ENCODE measurements at places on chromosomes 5 and 9.

DNA sequence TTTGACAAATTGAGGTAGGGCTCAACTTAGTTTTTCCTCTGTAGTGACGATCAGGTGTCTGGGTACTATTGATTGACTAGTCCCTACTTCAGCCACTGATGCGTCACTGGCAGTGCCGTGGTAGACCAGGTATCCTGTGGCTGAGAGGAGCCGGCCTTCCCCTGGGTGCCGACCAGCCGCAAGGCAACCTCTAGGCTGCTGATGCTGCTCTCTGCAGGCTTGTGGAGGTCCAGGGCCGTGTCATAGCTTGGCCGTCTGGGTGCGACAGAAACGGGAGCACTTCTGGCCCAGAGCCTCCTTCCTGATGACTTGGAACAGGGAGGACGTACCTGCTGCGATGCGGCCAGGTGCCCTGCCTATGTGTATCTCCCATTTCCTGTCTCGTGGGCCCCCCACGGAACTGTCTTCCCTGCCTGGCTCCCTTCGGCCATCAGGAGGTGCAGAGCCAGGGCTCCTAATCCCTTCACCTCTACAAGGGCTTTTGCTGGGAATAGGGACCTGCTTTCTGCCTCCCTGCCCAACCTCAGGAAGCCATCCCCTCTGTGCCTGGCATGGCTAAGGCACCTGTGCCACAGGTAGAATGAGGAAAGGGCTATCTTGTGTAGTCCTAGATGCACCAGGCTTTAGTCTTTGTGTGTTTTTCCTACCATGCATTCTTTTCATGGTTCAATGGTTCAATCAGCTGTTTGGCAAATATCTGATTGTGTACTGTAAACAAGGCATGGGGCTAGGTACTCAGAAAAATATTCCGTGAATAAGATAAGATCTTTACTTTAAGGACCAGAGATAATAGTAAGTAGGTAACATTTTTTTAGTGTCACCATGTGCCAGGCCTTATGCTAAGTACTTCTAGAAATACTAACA, 44.6 kb downstream of the MVB12B start:
- no peak for DNase-seq

GRCh38 chr9:33024126-33024965, 727 bp upstream of the DNAJA1 start:
- DNase-seq: no peak

DNA sequence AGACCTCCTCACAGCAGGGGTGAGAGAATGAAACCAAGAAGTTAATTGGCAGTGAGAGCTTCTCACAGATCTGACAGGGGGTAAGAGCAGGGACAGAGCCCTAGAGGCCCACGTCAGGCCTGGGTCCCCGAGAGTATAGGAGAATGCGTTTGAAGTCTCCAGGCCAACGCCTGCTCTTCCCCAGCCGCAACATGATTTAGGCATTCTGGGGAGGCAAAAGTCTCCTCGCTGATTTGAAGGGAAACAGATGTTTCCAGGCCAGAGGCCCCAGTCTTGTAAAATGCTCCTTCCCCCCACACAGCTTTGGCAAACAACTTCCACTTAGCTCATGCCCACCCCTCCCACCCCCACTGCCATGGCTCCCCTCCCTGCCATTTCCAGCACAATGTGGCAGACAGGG, 239.2 kb upstream of the TRIM32 start:
- no peak for DNase-seq

DNA sequence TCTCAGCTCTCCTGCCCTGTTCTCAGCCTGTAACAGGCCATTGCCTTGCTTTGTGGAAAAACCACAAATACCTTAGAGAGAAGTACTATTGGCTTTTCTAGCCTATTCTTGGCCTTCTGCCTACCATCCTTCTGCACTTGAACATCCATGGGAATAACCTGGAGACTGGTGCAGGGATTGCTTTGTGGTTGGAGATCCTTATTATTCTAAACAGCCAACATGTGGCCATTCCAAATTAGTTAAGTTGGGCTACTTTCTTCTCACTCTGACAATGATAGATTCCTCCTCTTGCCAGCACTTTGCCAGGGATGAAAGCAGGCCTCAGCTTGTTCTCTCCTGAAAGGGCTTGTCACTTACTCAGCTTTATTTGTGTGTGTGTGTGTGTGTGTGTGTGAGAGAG, 240.4 kb downstream of the GLIS3 start:
- no peak for DNase-seq

DNA sequence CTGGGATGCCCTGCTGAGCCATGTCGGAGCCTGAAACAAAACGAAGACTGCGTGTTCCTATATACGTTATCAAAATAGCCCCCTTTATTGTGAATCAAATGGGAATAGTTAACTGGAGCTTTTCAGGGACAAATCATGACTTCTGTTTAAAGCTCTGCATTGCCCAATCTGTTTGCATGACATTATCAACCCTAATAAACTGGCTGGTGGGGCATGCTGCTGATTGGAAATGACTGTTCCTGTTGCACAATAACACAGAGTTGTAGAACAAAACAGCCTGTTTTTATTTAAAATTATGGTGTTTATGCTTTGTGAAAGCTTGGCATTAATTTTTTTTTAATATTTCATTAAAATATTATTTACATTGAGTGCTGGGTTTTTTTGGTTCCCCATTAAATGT, 215.5 kb downstream of the TMEM167A start:
- DNase-seq: no peak

DNA sequence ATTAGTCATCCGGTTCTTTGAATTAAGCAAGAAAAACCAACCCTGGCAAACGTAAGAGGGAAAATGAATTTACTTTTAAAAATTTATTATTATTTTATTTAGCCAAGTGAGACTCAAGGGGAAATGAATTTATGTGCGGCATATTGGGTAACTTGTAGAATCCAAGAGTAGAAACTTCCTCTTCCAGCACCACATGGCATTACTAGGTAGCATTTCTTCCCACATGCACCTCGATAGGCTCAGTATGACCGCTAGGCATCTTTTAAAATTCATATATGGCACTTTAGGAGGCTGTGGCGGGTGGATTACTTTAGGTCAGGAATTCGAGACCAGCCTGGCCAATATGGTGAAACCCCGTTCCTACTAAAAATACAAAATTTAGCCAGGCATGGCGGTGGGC, 17.6 kb upstream of the MYO10 start:
- DNase-seq: no peak

- DNase-seq: no peak
Measured at GRCh38 chr9:23686257-23686656, 139.8 kb downstream of the ELAVL2 start.

GRCh38 chr5:112586596-112587062, 151.1 kb upstream of the APC start:
- DNase-seq: no peak

GRCh38 chr5:158388021-158388420, 529.1 kb upstream of the CLINT1 start:
- DNase-seq: no peak

GRCh38 chr9:126756238-126756637, 48.6 kb upstream of the ZBTB43 start:
- DNase-seq: no peak

DNA sequence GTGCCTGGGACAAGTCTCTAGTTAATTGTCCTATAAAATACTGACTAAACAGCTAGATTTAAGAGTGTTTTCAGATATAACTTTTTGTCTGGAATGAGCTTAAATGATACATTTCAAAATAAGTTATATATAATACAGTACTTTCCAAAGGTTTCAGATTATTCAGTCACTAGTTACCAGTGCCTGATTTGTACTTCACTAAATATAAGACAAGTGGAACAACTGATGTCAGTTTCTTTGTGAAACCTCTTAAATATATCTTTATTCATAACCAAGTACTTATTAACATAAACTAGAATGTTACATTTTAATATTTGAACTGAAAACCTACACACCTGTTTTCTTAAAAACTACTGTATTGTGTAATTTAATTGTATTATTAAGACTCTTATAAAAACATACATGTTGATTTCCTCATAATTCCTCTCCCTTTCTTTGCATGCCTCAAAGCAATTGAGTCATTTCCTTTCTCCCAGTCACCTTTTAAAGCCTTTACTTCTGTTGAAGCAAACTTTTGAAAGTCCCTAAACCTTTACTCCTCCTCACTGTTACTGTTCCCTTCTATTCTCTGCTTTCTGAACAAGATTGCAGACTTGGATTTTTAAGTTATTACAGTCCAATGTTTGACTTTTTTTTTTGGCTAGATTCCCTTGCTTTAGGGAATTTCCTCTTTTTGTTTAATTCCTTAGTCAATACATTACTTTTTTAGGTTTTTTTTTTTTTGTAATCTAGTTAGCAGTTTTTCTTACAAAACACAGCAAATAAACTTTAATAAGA, 8.7 kb upstream of the SEMA6A start:
- peak; percentile 4 for DNase-seq

DNA sequence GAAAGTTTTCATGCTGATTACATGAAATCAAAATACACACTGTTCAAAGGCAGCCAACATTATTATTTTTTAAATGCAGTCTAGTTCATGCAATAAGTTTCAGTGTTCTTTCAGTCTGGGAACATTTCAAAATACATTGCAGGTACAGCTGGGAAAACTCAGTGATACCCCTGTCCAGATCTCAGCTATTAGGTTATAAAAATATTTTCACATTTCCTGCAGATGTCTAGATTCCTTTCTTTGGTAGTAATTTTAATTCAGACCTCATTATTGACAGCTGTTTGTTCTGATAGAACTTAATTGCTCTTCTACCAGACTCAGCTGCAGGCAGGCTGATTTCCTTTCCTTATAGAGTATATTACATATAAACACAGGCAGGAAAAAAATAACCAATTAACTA, 556.8 kb upstream of the DMAC1 start:
- DNase-seq: no peak

- DNase-seq: no peak
Measured at GRCh38 chr9:12718482-12719026, 25.4 kb downstream of the TYRP1 start.

GRCh38 chr5:38468978-38469706, 87.3 kb downstream of the LIFR start:
- DNase-seq: no peak

DNA sequence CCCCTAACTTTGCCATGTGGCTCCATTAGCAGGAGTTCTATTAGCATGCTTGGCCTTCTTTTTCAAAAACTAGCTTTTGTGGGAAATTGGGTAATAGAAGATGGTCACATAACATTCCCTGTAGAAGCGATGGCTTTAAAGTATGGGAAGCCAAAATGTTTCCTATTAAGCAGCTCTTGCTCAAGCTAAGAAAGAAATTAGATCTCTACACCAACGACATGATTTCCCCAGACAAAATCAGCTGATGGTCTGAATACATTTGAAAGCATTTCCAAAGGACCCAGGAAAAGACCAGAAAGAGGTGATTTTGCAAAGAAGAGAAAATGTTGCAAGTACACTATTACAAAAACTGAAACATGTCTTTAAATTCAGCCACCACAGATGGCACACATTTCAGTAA, 4.8 kb upstream of the NFIL3 start:
- DNase-seq: peak; percentile 78

DNA sequence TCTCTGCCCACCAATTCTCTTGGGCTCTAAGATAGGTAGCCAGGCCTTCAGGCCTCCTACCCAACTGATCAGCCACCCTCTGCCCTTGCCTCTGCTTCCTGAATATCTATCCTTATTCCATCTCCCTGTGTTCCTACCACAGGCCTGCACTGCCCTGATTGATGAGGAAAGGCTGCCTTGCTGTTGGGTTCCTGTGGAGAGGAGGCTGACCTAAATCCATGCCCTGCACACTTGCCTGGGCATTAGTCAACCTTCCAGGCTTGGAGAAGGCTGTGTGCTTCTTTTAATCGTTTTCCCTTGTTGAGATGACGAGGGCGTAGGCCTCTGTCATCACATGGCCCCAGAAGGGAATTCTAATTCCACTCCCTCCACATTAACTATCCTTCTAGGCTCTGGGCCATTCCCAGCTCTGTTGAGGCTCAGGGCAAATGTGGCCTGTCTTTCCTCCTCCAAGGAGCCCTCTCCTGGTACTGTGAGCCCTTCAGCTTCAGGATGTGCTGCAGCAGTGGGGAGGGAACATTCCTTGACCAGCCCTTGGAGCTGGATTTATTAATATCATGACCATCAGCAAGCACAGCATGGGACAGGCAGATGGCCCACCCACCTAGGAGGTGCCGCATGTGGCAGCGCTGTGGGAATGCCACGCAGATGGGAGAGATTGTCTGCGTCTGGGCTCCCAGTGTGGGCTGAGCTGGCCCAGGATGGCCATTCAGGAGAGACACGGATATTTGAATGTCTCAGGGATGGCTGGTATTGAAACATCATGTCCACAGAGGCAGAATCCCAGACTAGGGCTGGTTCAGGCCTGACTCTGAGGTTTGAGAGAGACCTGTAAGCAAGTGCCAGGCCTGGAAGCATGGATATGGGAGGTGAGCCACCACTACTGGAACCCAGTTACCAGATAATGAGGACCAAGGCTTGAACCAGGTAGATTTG, 40.9 kb downstream of the ANGPTL2 start:
- DNase-seq: no peak

DNA sequence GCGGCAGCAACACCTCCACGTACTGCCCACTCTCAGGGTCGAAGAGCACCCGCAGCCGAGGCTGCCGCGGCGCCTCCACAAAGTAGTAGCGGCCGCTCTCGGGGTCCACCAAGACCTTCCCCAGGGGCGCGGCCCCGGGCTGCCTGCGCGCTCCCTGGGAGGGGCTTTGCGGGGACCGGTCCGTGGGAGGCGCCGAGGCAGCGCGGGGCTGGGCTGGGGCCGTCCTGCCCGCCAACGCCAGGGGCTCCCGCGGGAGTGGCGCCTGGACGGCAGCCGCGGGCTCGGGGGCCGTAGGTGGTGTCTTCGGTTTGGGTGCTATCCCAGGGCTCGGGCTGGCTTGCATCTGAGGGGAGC, 2.6 kb upstream of the MZB1 start:
- no peak for DNase-seq

DNA sequence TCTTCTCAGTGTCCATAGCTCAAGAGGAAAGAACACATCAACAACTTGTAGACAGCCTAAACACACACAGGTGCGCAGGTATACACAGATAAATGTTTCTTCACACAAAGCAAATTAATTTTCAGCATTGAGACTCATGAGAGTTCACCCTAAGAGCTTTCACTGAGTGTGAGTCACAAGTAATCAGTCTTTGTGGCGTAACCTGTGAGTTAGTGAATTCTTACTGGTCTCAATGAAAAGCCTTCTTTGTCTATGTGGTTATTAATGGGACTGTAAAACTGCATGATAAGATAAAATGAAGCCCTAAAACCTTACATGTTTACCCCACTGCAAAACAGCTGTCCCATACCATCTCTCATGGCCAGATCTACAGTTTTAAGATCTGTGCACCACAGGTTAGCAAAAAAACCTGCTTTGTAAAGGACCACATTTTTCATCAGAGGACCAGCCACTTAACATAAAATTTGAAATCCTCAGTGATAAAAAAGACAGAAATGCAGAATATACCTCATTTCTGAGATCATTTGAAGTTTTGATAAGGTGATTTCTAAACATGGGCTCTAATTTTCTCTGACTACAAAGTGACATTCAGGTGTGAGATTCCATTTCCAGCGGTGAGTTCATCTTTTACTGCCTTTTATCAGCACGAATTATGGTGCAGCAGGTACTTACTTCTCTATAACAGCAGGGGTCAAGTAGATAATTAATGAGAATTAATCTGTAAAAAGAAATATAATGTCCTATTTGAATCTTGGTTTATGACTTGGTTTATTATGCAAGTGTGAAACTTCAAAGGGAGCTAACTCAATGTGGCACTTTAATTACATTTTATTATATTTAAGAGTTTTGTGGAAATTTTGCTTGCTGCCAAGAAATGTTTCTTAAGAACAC, 335.7 kb upstream of the PIK3R1 start:
- no peak for DNase-seq

- no peak for DNase-seq
Measured at GRCh38 chr5:172255444-172255843, 28.1 kb downstream of the UBTD2 start.

GRCh38 chr5:68273717-68274409, 58.3 kb downstream of the PIK3R1 start:
- DNase-seq: no peak

GRCh38 chr9:131814707-131815106, 74.8 kb upstream of the RAPGEF1 start:
- DNase-seq: no peak
